ENCODE measurements at places on chromosomes 7 and 10. TPM values are rescaled to one million over a fixed set of nuclear protein-coding genes. Genes with fewer than 3 reads are reported as not detected.

ZNF425 gene
- 1.9 TPM for total RNA-seq

MLXIPL gene
- not detected for total RNA-seq

KDM7A gene
- total RNA-seq, result 7.1 TPM

PNLIP gene
- total RNA-seq, result not detected

NPC1L1 gene
- under 0.01 TPM for total RNA-seq

FOXI2 gene
- not detected for total RNA-seq

RGR gene
- not detected for total RNA-seq

LHFPL3 gene
- total RNA-seq, result 0.12 TPM

MRLN gene
- not detected for total RNA-seq

All from uterine smooth muscle cell (primary cell).